Hippocampal formation (tissue), 2 donors: ENCODE measurements at places on chromosomes 5 and 9.
A peak's percentile ranks its signal among the peaks of the same experiment; 100 is the strongest.

- no peak for DNase-seq
Measured at GRCh38 chr5:2754581-2755075, 3.2 kb upstream of the IRX2 start.

DNA sequence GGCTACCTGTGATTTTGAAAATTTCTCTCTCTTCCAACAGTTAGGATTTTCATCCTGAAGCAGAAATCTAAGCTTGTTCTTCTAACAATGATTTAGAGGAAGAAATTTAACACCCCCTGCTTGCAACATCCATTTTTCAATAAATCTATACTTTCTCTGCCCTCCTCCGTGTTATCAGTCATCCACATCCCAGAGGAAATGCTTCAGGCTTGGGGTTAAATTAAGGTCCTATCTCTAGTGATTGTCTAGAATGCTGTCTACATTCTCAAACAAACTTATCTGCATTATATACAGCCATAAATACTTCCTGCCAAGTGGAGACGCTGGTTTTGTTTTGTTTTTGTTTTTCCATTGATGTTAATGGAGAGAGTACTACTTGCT is 371.0 kb downstream of the CSNK1G3 start:
- no peak for DNase-seq

DNA sequence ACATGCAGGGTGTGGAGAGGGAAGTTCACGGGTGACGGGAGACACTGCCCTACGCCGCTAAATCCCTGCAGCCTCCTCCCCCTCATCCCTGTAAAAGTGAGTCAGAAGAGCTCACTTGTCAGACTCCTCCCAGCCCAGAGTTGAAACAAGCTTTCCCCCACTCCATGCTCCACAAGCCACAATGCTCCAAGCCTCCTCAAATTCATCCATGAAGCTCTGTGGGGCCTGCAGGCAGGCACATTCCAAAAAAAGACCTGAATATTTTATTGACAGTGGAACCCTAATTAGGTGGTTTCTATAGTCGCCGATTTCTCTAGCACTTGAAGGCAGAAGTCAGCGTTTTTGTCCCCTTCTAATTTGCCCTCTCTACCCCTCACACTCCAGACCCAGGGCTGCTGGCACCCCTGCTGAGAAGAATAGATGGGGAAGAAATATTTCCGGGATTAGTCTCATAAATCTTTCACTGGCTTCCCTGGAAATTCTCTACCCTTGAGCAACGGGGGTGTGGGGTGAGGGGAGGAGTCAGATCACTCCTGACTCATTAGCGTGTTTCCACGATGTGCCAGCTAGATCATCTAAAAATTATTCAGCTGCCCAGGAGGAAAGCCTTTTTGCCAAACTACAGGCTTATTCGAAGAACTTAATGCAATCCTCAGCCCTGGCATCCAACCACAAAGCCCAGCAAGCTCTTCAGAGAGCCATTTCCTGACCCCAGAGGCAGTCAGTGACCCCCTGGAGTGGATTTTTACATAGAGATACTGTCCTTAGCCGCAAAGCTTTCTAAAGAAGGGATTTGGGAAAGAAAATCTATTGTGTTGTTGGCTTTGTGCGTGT is 97.1 kb downstream of the ENC1 start:
- no peak for DNase-seq

DNA sequence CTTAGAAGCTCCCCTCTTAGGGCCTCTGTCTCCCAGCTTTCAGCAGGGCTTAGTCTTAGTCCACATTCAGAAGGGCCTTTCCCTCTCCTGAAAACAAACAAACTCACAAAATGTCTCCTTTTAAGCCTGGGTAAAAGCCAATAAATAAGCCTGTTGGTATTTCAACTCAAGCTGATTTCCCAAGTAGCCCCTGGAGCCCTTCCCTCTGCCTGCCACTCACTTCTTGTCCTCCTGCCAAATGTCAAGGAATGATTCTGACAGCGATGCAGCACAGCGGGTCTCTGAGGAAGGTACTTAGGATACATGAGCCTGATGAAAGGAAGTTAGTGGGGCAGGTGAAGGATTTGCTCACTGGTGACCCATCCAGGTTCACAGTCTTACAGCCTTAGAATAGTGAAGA is 210.5 kb downstream of the PJA2 start:
- no peak for DNase-seq

DNA sequence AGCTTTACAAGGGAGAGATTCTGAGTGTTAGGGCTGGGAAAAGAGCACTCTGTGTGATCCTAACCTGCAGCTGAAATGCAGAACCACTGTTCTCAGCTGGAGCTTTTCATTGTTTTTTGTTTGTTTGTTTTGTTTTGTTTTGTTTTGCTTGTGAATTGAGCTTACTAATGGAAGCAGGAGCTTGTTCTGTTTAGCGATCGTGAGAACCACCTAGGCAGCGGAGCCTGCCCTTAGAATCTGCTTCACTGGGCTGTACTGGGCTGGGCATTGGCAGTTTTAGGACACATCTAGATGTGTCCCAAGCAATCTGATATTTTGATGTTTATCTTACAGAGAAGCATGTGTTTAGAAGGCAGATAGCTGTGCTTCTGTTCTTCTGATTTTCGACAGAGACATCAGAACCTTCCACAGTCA is 14.3 kb downstream of the SYK start:
- DNase-seq: no peak

DNA sequence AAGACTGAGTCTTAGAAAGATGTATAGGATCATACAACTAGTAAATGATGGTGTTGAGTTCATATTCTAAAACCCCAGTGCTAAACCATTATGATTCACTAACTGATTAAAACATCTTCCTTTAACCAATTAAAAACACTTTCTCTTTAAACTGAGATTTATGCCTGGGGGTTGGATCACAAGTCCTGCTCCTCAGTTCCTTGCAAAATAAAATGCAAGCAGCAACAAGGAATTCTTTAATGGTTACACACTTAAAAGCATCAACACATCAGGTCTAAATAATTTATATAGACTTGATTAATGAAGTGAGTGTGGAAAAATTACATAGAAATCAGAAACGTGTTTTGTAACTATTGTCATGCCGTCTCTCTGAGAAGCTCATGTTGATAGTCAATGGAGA is 189.2 kb downstream of the TARS1 start:
- no peak for DNase-seq

DNA sequence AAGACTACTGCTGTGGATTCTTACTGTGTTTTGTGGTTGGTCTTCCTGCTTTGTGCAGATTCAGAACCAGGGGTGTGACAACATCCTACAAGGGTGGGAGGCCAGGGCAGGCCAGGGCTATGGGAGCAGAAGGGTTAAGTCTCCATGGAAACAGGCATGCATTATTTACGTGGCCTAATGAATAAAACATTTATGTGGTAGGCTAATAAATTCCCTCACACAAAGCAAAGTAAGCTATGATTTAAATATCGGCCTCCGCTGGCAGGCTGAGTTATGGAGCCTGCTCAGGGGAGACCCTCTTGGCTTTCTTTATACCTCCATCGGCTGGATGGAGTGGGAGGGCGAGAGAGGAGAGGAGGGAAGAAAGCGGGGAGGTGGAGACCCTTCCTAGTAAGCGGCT is 230.3 kb upstream of the MVB12B start:
- DNase-seq: no peak

DNA sequence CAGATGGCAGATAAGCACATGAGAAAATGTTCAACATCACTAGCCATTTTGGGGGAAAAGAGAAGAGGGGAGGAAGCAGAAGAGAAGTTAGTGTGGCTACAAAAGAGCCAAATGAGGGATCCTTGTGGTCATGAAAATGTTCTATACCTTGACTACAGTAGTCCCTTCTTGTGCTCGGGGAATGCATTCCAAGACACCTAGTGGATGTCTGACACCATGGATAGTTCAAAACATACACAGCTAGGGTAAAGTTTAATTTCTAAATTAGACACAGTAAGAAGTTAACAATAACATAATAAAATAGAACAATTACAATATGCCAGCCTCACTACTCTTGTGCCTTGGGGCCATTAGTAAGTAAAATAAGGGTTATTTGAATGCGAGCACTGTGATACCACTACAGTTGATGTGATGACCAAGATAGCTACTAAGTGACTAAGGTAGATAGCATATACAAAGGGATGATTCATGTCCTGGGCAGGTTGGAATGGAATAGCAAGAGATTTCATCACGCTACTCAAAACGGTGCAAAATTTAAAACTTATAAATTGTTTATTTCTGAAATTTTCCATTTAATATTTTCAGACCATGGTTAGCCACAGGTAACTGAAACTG is 344.1 kb downstream of the NR2F1-AS1 start:
- no peak for DNase-seq

DNA sequence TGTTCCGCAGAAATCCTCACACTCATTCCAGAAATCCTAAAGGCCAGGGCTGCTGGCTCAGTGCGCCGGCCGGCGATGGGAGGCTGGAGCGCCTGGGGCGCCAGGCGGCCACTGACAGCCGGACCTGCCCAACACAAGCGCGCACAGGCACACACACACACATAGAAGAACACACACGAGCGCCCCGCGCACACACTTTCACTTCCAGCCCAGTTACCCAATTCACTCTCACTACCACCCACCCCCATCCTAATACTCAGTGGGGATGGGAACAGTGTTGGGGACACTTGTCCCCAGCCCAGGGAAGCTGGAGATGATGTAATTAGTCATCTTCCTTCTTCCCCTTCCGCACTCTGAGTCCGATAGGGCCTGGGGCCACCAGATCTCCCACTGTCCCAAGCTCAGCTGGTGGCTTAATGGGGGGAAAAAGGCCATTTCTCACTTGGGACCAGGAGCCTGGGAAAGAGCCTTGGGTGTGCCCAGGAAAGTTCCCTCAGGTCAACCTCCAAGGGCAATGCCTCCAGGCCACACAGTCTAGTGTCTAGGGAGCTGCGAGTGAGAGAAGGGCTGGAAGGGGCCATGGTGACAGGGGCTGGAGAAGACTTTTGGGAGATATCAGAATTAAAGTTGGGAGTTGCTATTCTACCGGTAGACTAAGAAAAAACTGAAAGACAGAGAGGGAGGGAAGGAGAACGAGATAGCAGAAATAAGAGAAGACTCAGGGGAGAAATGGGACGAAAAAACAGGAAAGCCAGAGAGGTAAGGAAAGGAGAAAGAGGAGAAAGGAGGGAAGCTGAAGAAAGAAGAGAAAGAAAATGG is 1.7 kb downstream of the EBF1 start:
- DNase-seq: no peak

DNA sequence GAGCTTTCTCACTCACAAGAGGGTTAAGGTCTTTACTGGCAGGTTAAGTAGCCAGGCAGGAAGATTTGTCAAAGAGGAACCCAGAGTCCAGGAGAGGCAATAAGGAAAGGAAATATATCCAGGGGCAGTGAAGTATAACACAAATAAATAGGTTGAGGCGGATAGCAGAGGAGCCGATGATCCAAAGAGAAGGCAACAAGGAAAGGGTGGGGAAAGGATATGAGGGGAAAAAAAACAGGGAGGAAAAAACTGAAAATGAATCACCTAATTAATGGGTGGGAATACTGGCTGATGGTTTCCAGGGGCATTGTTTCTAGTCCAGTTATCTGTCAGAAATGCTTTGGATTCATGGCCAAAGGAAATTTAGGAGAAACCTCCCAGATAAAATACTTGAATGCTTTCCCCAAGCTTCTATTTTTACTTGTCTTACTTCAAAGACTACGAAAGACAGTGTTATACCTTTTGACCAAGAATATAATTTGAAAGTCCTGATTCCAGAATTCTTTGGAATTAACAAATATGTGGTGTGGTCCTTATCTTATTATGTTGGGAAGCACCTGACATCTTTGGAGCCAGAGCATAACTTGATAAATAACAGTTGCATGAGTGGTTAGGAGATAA is 146.5 kb downstream of the AOPEP start:
- no peak for DNase-seq

DNA sequence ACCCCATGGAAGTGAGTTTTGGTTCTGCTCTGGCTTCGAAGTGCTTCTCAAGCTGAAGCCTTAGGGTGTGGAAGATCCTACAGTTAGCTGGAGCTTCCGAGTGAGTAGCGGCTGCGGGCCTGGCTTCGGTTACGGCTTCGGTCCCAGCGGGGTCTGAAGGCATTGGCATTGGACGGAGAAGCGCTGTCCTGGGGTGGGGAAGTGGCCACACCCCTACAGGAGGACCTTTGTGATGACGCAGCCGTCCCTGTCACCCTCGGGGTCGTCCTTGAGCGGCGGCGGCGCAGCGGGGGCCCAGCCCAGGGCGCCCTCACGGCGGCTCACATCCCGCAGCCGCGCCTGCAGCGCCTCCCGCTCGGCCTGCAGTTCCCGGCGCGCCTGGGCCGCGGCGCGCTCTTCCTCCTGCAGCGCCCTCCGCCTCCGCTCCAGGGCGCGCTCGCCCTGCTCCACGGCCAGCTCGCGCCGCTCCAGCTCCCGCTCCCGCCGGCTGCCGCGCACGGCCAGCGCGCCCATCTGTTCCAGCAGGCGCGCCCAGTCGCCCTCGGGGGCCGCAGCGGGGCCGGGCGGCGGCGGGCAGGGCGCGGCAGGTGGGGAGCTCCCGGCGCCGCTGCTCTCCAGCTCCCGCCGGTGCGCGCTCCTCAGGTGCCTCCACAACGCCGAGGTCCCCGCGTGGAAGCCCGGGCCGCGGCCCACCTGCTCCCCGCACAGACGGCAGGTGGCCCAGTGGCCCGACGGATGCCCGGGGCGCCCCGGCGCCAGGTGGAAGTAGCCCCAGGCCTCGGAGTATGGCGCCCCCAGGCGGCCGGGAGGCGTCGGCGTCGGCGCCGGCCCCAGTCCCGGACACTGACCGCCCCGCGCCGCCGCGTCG is 9.9 kb downstream of the ZBED3 start:
- peak; percentile 51 for DNase-seq

- DNase-seq: no peak
Measured at GRCh38 chr9:101275769-101276250, 109.0 kb downstream of the BAAT start.

GRCh38 chr9:12091865-12092527 is 601.2 kb upstream of the TYRP1 start:
- DNase-seq: no peak

- DNase-seq: no peak
Measured at GRCh38 chr5:43312699-43313034, 545 bp downstream of the HMGCS1 start.

DNA sequence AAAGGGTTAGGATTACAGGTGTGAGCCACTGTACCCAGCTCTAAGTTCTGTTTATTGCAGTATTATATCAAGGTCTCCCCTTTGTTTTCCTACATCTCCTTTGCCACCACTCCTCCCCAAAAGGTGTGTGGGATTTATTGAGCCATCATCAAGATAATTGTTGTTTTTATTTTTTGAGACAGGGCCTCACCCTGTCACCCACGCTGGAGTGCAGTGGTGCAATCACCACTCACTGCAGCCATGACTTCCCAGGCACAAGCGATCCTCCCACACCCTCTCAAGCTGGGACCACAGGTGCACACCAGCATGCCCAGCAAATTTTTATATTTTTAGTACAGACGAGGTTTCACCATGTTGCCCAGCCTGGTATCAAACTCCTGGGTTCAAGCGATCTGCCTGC is 24.6 kb downstream of the SLC31A1 start:
- DNase-seq: no peak

GRCh38 chr9:90547896-90548295 is 94.7 kb downstream of the DIRAS2 start:
- DNase-seq: no peak
